Lower leg skin (tissue), 4 donors: ENCODE measurements at places on chromosomes 5 and 9. TPM values are rescaled to one million over a fixed set of nuclear protein-coding genes. Genes with fewer than 3 reads are reported as not detected.

DNA sequence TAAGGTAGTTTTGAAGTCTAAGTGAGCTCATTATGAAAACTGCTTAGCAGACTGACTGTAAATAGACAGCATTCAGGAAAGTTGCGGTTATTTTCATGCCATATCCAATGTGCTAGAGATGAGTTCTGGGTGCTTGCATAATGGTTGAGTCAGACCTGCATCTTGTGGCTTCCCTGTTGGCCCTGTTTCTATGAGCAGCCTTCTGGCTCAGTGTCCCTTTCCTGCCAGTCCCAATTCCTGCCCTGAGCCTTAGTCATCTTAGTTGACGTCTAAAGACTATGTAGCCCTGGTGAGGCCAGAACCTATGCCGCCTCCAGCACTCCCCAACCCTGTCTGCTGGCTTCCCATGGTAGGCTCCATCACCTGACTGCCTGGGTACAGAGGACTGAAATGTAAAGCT, 76.3 kb upstream of the TNFSF8 start:
- DNase-seq, result no peak

DNA sequence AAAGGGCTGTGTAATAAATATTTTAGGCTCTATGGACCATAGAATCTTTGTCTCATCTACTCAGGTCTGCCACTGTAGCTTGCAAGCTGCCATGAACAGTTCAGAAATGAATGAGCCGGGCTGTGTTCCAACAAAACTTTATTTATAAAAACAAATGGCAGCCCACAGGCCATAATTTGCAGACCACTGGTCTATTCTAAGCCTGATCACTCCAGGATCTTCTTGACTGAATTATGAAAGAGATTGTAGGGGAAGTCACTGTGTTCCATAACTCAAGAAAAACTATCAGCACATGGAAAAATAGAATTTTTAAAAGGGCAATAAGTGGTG, 11.4 kb upstream of the C1QTNF3 start:
- DNase-seq, result no peak

DNA sequence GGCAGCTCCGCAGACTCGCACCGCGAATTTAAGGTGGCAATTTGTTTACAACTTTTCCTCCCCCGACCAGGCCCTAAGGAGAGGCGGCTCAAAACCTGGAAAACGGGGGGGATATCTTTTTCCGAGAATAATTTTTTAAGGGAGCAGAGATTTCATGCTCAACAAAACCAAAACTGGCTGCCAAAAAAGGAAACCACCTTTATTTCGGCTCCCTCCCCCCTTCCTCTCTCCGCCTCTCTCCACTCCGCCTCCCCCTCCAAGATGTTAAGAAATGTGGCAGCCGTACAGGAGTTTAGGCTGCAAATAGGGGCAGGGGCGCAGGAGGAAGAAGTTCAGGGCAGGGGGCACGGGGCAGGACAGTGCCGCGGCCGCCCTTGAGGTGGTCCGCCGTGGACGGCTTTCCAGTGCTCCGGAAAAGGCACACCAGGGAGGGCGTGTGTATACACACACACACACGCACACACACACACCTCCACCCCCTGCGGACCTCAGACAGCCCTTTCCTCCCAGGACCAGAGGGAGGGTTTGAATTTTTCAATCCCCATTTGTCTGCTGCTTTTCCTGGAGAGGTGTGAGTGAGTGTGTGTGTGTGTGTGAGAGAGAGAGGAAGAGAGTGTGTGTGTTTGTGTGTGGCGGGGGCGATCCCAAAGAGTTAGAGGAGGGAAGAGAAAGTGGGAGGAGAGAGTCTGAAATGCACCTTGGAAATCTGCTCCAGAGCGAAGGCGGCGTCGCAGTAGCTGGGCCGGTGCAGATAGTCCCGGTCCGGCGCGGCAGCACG, 9.1 kb downstream of the PTCH1 start:
- DNase-seq, result peak; percentile 87

DNA sequence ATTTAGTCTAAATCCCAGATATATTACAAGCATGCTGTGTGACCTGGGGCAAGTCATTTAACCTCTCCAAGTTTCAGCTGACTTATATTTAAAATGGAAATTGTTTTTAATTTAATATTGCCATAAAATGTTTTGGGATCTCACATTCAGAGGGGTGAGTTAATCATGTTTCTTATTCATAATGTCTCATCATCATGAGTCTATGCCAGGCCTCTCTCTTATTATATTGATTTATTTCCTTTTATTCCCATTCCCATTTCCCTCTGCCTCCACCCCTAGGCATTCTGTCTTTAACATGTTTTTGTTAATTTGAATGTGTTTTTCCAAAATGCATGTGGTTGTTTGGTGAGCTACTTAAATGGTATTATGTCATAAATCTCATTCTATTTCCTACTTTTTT, 39.0 kb upstream of the TTC1 start:
- DNase-seq, result no peak

GRCh38 chr5:148653836-148654781, at the start of gene HTR4:
Gene HTR4 (minus strand): TSS chr5:148654527. CDS start chr5:148637014, 17,513 bp downstream.
- DNase-seq, result no peak

DNA sequence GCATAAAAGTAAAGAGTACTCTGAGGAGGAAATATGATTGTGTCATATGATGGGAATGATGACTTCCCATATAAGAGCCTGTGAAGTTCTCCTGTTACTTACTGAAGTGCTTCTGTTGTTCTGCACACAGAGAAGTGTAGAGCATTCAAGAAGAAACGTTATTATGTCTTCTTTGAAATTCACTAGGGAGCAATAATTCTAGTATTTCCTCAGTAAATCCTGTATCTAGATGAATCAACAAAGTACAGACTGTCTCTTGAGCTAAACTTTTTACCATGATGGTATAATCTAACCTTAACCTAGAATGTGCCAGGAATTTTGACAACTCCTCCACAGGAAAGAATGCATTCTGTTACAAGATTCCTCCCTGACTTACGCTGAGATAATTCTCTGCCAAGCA, 18.9 kb upstream of the GHR start:
- DNase-seq, result no peak

DNA sequence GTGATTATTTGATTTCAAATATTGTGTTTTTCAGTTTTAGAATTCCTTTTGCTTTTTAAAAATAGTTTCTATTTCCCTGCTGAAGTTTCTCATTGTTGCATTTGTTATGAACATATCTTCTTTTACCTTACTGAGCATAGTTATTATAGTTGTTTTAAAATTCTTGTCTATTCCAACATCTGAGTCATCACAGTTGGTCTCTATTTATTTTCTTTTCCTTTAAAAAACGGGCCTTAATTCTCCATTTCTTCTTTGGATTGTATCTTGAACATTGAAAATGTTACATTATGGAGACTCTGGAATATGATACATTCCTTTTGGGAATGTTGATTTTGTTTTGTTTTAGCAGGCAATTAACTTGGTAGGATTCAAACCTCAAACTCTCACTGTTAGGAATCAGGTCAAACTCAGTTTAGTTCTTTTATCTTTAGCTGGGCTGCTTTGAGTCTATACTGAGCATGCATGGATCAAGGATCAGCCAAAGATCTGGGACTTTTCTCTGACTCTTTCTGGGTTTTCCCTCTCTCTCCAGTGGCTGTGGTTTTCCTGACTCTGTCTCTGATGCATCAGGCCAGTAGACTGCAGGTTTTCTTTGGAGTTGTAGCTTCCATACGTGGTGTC, 70.3 kb downstream of the TEK start:
- DNase-seq, result no peak

DNA sequence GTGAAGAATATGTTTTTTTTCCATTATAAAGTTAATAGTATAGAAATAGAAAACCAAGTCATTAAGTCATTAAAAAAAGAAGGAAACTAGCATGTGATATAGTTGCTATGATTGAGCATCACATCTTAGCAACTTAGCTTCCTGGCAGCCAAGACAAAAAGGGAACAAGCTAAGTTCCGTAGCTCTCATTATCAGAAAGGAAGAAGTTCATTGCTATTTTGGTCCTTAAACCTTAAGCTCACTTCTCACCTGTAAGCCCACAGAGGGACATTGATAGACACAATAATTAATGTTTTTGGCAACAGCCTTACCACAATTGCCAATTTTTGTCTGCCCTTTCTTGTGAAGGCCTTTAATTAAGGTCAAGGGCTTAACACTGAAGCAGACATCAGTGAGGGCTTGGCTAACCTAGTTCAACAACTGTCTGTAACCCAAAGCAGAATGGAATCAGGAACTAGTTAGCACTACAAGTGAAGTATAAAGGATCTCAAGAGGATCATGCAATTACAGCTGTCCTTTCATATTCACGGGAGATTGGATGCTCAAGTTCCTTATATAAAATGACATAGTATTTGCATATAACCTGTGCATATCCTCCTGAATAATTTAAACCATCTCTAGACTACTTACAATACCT, 24.0 kb upstream of the KLF4 start:
- no peak for DNase-seq

Gene S1PR3
- total RNA-seq, result 3.1 TPM

Gene QRFP
- total RNA-seq, result not detected

Gene NNT
- 30.2 TPM for total RNA-seq

Gene FOXD1
- 2.0 TPM for total RNA-seq

Gene OR13C5
- not detected for total RNA-seq
